ENCODE measurements at places on chromosomes 1 and 21.

GRCh38 chr1:29499104-29499650 is 262.9 kb downstream of the PTPRU start:
- DNase-seq = no peak

GRCh38 chr1:42935313-42935895 is 23.3 kb downstream of the SLC2A1 start:
- DNase-seq = no peak

GRCh38 chr1:215137985-215138384 is 55.4 kb downstream of the KCNK2 start:
- no peak for DNase-seq

- no peak for DNase-seq
Measured at GRCh38 chr1:68409426-68409825, 40.3 kb downstream of the RPE65 start.

DNA sequence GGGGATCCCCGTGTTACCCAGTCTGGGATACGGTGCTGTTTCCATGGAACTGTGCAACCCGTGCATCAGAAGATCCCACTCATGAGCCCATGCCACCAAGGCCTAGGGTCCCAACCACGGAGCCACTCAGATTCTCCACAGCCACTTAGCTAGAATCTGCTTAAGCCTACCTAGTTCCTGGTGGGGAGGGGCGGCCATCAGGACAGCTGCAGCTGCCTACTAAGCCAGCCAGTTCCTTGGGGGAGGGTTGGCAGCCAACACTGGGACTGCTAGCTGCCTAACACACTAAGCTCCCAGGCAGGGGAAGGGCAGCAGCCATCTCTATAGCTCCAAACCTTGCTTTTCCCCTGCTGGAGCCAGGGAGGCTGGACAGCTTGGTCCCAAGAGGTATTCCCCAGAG is 549.2 kb upstream of the BRINP3 start:
- DNase-seq = no peak

GRCh38 chr1:5141750-5142149 is 487.3 kb downstream of the AJAP1 start:
- DNase-seq = no peak

- no peak for DNase-seq
Measured at GRCh38 chr1:162632217-162632666, at the start of gene DDR2. DDR2 (plus strand) TSS chr1:162632464; CDS start chr1:162719064, 86,600 bp downstream.

DNA sequence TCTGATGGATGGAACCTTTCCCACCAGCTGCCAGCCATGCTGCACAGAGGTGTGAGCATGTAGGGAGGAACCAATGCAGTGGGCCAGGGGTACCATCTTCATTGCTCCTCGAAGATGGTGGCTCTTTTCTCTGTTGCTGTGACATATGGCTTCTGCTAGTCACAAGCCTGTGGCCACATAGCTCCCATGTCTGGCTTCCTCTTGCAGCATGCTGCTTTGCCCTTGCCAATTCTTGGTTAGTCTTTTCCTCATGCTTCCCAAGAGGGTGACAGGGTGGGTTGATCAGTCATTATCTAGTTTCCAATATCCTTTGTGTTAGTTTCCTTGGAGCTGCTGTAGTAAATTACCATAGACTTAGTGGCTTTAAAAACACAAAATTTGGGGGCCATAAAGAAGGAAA is 123.4 kb downstream of the ETS2 start:
- no peak for DNase-seq

DNA sequence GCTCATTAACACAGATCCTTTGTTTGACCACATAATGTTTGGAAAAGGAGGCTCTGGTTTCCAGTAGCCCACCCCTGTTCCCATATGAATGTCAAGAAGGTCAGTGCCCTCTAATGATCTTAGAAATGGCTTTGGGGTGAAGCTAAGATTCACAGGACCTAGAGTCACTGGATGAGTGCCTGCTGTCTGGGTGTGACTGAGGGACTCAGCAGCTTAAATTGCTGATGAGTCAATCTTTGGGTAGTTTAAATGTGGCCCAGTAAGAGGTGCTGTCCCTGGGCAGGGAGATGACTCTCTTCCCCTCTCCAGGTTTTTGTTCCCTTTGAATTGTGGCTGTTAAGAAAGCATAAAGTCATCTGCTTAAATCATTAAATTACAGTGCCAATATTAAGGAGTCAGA is 50.6 kb downstream of the L1TD1 start:
- DNase-seq = no peak

DNA sequence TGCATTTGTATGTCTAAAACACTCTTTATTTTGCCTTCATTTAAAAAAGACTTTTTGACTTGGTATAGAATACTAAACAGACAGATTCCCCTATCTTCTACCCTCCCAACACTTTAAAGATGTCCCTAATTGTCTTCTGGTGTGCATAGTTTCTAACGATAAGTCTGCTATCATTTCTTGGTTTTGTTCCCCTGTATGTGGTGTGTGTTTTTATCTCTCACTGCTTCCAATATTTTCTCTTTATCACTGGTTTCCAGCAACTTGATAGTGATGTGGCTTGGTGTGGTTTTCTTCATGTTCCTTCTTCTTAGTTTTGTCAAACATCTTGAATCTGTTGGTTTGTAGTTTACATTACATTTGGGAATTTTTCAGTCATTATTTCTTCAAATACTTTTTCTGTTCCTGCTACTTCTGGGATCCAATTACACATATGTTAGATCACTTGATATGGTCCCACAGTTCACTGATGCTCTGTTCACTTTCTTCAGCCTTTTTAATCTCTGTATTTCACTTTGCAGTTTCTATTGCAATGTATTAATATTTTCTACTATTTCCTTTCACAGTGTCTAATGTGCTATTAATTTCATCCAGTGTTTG is 23.2 kb downstream of the F5 start:
- DNase-seq = no peak

GRCh38 chr1:167121375-167122120 is 27.7 kb downstream of the STYXL2 start:
- DNase-seq = no peak
